ENCODE measurements at places on chromosomes 1 and 21. TPM values are rescaled to one million over a fixed set of nuclear protein-coding genes. Genes with fewer than 3 reads are reported as not detected.

Gene FHL3
- total RNA-seq: 7.9 TPM

GRCh38 chr1:39976732-39977131 is 21.8 kb downstream of the MFSD2A start:
- H3K36me3 ChIP-seq: no peaks in the 10 kb centered on the region
- DNase-seq: no peak
- no peaks in the 10 kb centered on the region for H3K27me3 ChIP-seq
- no peaks in the 10 kb centered on the region for H3K4me1 ChIP-seq
- H3K4me3 ChIP-seq: no peak overlapping the region

DNA sequence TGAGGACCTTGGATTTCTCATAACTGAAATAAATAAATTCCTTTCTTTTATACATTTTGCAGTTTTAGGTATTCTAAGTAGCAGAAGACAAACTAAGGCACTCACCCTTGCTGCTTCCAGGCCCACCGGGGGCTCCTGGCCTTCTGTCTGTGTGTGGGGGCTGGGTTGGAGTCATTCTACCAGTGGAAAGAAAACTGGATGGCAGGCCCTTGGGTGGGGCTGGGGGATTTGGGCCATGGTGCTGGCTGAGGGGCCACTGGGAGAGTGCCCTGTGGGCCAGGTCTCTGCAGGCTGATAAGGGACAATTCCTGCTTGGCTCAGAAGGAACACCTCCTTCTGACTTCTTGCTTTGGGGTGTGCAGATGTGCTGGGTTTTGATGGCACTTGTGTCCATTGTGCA is 54.0 kb upstream of the CSF3R start:
- H3K36me3 ChIP-seq: no peaks in the 10 kb centered on the region
- no peak overlapping the region for H3K4me3 ChIP-seq
- H3K4me1 ChIP-seq: no peaks in the 10 kb centered on the region
- no peak for DNase-seq
- H3K27ac ChIP-seq: no peak overlapping the region

DNA sequence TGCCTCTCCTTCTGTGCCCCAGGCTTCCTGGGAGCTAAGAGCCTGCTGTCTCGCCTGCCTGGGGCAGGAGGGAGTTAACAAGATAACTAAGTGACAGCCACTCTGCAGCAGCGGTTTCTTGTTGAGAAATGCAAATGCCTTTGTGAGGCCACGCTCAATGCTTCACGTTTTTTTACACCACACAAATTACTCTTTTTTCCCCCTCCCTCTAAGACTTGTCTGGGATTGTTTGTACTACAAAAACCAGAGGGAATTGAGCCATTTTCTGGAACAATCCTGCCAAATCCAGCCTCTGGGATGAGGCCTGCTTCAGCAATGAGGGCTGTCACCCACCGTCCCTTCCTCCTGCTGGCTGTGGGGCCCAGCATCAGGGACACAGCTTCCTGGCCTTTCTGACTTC is 119.6 kb downstream of the ACTL8 start:
- no peaks in the 10 kb centered on the region for H3K27me3 ChIP-seq
- H3K4me1 ChIP-seq: no peaks in the 10 kb centered on the region
- no peaks in the 10 kb centered on the region for H3K36me3 ChIP-seq
- DNase-seq: no peak
- no peak overlapping the region for H3K4me3 ChIP-seq

- H3K27ac ChIP-seq: no peak overlapping the region
- no peaks in the 10 kb centered on the region for H3K36me3 ChIP-seq
- no peak overlapping the region for H3K4me3 ChIP-seq
- H3K4me1 ChIP-seq: no peaks in the 10 kb centered on the region
- H3K27me3 ChIP-seq: no peaks in the 10 kb centered on the region
Measured at GRCh38 chr21:44761011-44761729, 40.5 kb downstream of the UBE2G2 start.

- no peaks in the 10 kb centered on the region for H3K27me3 ChIP-seq
- H3K4me3 ChIP-seq: peak overlapping the region; percentile 98
- no peak for DNase-seq
- no peaks in the 10 kb centered on the region for H3K36me3 ChIP-seq
Measured at GRCh38 chr1:171486048-171486519, 754 bp downstream of the PRRC2C start.

GRCh38 chr1:37989361-37989930 is 376 bp downstream of the SF3A3 start:
- H3K4me3 ChIP-seq: peak overlapping the region; percentile 88
- H3K27me3 ChIP-seq: no peaks in the 10 kb centered on the region
- H3K36me3 ChIP-seq: peaks cover 24% of the 10 kb centered on the region
- peak overlapping the region; percentile 69 for H3K27ac ChIP-seq

Gene ZNF683
- total RNA-seq: 0.14 TPM
